ENCODE measurements at places on chromosomes 7 and 10.

GRCh38 chr10:89235073-89235798 lies 16.3 kb downstream of the LIPA start:
- DNase-seq = no peak

DNA sequence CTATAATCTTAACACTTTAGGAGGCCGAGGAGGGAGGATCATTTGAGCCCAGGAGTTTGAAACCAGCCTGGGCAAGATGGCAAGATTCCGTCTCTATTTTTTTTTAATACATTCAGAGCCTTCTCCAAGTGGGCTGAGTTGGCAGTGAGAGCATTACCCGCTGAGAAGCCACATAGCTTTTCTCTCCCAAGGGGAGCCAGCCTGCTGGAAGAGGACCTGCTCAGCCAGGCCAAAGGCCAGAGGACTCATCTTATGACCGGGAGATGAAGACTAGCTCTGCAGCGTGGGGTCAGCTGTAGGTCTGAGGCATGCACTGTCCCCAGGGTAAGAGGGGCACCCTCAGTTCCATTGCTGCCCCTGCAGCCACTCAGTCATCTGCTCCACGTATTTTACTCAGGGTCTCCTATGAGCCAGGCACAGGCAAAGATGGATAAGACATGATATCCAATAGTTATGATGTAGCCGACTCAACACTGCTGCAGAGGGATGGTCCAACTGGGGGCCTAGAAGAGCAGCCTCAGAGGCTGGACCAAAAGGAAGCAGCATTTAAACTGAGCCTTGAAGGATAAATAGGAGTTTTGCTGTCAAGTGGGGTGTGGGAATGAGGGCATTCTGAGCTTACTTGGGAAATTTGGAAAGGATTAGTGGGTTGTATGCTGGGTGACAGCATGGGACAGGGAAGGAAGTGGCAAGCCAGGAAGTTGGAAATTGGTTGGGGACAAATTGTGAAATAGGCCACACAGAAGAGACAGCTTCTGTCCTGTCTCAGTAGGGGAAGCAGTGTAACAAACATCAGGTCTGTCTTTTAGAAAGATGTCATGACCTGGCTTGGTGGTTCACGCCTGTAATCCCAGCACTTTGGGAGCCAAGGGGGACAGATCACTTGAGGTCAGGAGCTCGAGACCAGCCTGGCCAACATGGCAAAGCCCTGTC lies 1.6 kb upstream of the MARVELD1 start:
- no peak for DNase-seq

DNA sequence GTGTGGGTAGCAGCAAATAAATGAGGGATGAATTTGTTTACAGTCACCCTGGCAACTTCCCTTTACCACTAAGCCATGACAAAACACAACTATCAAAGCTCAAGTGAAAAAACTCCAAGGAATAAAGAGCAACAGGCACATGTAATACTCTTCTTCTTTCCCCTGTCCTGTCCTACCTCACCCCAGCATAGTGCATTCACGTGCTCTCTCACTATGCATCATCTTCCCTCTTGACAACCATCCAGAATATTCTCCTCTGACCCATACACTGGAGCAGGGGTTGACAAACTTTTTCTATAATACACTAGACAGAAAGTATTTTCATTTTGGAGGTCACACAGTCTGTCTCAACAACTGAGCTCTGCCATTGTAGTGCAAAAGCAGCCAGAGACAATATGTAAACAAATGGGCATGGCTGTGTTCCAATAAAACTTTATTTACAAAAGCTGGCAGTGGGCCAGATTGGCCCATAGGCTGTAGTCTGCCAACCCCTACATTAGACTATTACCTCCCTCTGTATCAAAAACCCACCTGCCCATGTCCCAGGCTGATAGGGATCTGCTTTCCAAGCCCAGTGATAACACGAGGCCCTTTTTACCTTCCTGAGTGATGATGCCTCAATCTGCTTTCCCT lies 354.5 kb downstream of the FGFR2 start:
- no peak for DNase-seq

- no peak for DNase-seq
Measured at GRCh38 chr10:128958834-128959690, 508.0 kb upstream of the MGMT start.

DNA sequence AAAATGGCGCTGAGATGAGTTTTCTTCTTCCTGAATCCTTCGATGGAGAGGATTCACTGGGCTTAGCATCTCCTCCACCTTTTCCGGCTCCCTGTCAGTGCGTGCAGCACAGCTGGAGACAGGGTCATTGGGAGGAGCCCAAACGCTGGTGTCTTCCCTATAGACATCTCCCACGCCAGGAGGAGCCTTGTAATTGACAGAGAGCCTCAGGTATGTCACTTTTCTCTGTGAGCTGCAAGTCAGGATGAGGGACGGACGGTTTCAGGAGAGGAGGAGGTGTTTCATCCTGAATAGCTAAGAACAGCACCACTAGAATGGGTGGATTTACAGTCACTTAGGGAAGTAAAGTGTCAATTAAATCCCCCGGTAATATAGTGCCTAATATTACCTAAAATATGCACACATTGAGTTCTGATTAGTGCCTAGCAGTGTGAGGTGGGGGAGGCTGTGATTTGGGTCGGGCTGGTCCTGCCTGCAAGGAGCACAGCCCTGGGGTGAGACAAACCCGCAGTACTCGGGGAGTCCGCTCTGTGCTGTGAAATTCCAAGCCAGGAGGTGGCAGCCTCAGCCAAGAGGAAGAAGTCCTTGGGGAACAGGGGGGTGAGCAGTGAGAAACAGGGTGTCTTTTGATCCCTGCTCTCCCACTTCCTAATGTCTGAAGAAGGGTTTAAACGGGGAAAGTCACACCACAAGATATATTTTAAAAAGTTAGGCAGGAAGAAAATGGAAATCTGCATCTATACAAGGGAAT lies 28.2 kb downstream of the IL15RA start:
- peak; percentile 42 for DNase-seq

GRCh38 chr7:13115855-13116254 lies 428.4 kb downstream of the ARL4A start:
- DNase-seq = no peak

- DNase-seq = no peak
Measured at GRCh38 chr10:16776896-16777295, 40.3 kb downstream of the RSU1 start.

DNA sequence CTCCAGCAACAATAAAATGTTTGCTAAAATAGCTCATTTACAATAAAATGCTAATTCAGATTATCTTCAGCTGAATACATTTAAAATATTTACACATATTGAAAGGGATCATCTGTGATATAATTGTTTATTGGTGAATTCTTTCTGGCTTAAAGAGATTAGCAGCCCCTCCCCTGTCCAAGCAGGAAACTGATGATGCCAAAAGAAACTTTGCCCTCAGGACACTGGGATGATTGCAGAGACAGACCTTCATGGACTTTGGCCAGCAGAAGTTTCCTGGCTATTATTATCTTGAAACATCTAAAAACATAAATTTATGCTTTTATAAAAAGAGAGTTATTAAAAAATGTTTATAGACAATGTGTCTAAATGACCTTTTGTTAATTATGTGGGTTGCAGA lies 764.9 kb upstream of the MBL2 start:
- no peak for DNase-seq

DNA sequence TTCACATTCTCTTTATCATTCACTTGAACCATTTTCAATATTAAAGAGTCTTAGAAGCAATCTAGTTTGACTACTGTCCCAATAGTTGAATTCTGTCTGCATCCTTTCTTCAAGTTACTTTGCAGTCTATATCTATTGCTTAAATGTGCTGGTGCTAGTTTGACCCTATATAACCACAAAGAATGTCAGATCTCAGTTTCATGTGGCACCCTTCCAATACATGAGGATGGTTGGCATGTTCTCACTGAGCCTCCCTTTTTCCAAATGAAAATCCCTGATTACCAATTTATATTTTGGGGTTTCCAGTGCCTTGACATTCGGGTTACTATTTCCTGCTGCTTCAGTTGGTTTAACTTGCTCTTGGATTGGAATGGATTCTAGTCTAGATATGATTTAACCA lies 292.7 kb downstream of the EXOC4 start:
- DNase-seq = no peak

Measured in GM20000 (cell line).